ENCODE measurements at places on chromosomes 13 and 19.
A peak's percentile ranks its signal among the peaks of the same experiment; 100 is the strongest.

DNA sequence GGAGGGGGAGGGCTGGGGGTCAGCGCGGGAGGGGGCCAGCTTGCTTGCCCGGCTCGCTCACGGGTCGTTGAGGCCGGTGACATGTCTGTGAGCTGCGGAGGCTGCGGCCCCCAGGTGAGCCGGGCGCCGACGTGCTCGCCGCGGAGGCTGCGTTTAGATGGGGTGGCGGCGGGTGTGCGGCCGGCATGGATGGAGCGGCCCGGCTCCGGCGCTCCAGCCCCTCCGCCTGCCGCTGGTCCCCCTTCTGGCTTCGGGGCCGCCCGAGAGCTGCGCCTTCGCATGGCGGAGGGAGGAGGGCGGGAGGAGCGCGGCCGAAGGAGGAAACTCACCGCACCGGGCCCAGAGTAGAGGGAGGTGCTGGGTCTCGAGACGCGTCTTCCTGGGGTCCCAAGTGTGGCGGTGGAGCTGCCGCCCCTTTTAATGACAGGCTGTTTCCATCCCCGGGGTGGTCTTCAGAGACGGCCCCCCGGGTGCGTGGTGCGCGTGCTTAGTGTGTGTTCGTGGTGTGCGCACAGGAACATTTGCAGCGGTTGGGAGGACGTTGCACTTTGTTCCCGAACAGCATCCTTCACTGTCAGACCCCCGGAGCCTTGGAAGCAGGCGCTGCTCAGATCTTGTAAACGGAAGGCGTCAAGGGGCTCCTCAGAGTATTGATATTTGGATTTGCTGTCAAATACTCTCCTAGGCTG, at the start of gene AKAP11:
Gene AKAP11 (plus strand): TSS at position 38 of the 689 bp plus-strand sequence. CDS start 14,197 bp downstream, outside the sequence.
- peak; percentile 31 for DNase-seq

- no peak for DNase-seq
These were observed 35.9 kb downstream of the CAB39L start for GRCh38 chr13:49407936-49408335.

- no peak for DNase-seq
These were observed 1.7 kb upstream of the KLK13 start for GRCh38 chr19:51066393-51067186.

GRCh38 chr19:42286349-42287016, 15.4 kb upstream of the PRR19 start:
- no peak for DNase-seq

GRCh38 chr13:47067306-47067705, 170.5 kb upstream of the HTR2A start:
- no peak for DNase-seq

- DNase-seq: no peak
These were observed 412.9 kb downstream of the DIAPH3 start for GRCh38 chr13:59750860-59751259.

DNA sequence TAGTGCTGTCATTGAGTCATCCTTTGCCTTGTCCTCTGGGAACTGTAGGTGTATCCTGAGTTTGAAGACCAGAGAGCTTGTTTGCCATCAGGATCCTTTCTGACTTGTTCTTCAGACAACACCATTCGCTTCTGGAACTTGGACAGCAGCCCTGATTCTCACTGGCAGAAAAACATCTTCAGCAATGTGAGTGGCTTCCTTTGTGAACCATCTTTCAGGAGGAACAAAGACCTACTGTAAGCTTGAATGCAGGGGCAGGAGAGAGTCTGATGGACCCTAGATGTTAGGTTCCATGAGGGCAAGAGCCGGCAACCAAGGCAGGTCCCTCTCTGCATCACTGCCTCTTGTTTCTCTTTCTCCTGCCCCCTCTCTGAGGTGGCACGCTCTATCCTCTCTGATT, 26.7 kb downstream of the WDR62 start:
- no peak for DNase-seq

GRCh38 chr13:40255551-40255950, 410.9 kb downstream of the FOXO1 start:
- no peak for DNase-seq

DNA sequence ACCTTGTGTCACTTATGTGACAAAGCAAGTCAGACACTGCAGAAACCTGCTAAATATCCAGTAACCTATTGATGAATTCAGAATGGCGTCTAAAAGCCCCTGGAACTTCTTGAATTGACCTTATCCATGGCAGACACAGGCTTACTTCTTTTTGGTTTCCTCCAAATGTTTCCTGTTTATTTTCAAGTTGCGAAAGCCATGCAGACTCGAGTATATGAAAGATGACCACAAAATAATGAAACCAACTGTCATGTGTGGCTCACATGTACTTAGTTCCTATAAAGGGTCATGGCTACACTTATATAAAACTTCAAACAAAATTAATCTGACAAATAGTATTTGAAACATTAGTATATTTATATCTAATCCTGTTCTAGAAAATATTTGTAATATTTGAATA, 113.1 kb upstream of the FNDC3A start:
- DNase-seq: no peak
